ENCODE measurements at places on chromosomes 11 and 22.

GRCh38 chr11:73480677-73481076 is 104.5 kb downstream of the RELT start:
- no peak for DNase-seq

DNA sequence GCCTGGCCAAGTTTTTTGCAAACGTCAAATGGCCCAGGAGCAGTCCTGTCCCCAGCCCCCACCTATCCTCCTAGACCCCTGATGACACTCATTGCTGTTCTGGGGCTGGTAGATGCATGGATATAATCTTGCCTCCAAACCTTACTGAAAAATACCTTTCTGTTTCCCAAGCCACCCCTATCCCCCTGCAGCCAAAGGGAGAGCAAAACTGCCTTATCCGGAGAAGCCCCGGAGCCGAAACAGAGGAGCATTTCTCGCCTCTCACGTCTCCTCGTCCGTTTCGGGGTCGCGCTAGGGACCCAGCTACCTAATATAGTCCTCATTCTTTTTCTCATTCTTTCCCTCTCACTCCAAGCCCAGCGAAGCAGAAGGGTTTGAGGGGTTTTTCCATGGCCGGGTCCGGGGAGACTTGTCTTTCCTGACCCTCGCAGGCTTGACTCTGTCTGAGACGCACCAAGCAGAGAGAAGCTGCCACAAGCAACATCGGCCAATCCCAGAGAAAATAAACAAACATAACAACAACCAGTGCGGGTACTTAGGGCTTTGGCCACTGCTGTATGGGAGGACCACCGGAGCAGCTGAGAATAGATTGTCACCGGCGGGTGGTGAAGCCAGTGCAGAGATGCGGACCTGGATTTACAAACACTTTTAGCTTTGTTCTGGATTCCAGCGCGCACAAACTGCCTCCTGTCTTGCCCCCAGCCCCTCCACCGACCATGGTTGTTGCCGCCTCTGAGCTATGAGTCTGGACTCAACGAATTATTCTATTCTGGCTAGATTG is 1.6 kb downstream of the BSX start:
- no peak for DNase-seq

DNA sequence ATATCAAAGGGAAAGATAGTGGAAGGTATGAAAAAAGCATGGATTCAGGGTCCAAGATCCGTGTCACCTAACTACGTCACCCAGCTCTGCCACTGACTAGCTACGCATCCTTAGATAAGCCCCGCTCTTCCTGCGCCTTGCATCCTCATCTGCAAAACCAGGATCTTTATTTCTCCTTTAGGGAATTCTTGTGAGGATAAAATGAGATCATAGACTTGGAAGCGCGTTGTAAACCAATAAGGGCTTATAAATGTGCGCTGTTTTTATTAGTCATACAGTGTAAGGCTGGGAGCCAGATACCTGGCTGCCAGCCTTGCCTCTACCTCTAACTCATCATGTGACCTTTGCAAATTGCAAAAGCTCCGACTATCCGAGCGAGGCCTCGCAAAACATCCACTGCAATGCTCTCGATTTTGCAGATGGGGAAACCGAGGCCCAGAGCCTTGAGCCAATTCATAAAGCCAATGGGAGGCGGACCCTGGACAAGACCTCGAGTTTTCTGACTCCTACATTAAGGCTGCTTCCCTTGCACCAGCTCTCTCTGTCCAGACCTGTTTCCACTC is 753 bp downstream of the PRPF19 start:
- no peak for DNase-seq

DNA sequence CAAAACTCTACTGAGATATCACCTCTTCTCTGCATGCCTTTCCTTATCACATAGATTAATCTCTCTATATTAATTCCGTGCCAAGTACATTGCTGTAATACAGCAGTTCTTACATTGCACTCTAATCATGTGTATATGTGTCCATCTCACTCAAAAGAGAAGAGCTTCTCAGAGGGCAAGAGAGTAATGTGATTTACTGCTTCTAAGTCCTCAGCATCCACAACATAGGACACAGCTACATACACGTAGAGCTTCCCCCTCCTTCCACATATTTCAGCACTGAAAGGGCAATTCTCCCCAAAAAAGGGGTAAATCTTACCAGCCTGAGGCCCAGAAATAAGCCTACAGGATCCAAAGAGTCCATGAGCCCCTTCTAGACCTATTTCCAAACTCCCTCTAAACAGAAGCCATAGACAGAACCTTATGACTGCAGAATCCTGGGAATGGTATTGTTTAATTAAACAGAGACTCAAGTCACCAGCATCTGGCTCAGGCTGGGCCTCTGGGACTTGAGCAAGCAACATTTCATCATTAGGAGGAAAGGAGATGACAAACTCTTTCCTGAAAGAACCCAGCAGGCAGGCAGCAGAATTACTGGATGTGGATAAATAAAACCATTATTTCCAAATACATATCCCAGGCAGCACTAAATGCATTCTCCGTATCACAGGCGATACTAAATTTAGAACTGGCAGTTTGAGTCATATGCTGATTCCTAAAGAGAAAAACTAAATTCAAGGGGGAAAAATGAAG is 87.2 kb downstream of the KCNC1 start:
- DNase-seq, result no peak

GRCh38 chr22:44278243-44279068 is 34.3 kb downstream of the SHISAL1 start:
- DNase-seq, result no peak

- DNase-seq, result no peak
Measured at GRCh38 chr11:44733877-44734276, 7.1 kb downstream of the TSPAN18 start.

DNA sequence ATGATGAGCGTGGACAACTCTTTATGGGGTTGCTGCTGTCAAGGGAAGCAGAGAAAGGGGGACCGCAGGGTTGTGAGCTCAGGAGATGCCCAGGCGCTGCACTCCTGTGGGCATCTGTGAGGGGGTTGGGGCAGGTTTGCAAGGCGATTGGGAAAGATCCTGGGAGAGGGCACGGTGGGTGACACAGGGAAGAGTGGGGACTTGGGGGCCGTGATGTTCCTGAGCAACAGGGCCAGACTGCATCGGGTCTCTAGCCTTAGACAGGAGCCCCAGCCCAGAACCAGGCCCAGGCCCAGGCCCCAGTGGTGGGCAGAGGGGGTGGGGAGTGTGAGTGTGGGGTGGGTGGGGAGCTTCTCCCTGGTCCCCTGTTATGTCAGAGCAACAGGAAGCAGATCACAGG is 38.3 kb downstream of the CSF2RB start:
- no peak for DNase-seq

DNA sequence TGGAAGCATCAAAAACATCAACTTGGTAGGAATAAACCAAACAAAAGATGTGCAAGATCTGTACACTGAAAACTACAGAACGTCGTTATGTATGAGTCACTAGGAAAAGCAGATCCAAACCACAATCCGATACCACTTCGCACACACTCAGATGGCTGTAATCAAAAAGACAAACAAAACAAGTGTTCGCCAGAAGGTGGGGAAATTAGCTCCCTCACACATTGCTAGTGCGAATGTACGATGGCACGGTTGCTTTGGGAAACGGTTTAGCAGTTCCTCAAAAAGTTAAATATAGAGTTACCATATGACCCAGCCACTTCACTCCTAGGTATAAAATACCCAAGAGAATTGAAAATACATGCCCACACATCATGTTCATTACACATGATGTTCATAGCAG is 14.8 kb upstream of the CARD10 start:
- DNase-seq, result peak; percentile 30

DNA sequence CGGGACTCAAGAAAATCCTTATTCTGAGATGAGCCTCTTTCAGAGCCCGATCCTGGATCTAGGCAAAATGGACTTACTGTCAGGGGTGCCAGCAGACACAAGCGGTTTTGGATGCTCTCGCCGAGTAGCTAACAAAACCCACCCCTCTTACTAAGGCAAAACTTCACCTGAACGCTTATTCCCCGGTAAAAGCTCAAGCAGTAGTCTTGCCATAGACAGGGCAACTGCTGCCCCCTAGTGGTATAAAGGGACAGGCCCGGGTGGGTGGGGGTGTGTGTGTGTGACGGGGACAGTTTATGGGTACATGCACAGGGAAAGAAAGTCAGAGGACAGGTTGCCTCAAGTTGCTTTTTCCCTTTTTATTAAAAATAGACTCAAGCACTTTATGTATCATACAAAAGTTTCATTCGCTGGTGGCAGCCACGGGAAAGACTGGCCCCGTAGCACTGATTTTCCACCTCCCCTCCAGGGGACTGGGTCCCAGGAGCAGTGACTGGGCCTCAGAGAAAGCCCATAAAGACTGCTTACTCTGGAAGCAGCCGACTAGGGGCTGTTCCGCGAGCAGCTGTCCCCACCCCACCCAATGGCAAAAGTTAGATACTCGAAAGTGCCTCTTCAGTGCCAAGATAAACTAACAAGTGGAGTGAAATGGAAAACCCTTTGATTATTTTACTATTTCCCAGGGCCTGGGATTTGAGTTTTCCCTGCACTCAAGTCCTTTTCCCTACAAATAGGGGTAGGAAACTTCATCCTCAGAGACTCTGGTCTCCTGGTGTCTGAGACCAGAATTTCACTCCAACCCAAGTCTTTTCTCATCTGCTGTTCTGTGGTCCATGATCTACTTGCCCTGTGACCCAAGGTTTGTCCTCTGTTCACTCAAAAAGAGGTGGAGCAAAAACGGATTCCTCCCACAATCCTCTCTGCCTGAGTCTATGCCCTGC is 4.7 kb downstream of the YPEL4 start:
- DNase-seq, result peak; percentile 12

DNA sequence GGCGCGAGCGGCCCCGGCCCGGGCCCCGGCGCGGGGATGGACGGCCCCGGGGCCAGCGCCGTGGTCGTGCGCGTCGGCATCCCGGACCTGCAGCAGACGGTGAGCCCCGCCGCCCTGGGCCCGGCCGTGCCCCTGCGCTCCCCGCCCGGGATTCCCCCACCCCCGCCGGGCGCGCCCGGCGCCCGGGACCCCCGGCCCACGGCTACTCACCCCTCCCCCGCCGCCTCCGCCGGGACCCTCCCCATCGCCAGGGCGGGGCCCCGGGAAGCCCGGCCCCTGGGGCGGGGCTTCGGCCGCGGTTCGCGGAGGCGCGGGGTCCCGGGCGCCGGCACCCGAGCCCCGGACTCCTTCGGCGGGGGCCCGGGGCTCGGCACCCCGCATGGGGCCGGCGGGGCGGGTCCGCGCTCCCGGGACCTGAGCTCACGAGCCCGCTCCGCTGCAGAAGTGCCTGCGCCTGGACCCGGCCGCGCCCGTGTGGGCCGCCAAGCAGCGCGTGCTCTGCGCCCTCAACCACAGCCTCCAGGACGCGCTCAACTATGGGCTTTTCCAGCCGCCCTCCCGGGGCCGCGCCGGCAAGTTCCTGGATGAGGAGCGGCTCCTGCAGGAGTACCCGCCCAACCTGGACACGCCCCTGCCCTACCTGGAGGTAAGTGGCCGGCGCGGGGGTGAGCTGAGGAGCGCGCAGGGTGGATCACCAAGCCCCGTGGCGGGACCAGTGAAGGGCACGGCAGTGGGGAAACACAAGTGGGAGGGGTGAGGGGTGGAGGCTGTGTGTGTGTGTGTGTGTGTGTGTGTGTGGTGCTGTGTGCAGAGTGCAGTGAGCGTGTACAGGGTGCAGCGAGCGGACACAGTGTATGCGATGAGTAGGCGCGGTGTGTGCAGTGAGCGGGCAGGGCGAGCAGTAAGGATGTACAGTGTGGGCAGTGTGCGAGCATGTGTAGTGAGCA is 2.3 kb downstream of the SHANK3 start:
- no peak for DNase-seq

- DNase-seq, result no peak
Measured at GRCh38 chr11:96097844-96098421, 174.0 kb upstream of the MTMR2 start.

DNA sequence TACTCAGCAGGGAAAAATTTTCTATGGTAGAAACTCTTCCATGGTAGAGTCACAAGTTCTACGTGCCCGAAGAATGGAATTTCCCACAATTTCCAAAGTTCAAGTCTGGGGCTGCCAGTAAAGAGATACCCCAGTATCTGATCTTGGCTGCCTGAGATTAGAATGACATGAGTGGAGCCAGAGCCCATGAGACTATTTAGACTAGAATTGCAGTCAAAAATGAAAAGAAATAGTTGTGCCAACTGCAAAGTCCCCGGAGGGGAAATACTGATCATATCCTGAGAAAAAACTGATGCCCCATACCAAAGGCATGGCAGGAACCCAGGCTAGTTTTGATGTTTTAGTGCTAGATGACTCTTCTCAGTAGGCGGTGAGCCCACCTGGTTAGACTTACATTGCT is 11.2 kb downstream of the MAJIN start:
- DNase-seq, result no peak

- no peak for DNase-seq
Measured at GRCh38 chr11:13334034-13334786, 56.6 kb downstream of the BMAL1 start.

GRCh38 chr11:66973956-66974580 is 1.0 kb upstream of the C11orf86 start:
- DNase-seq, result no peak

GRCh38 chr11:80473562-80473961 is 1032.7 kb upstream of the TENM4 start:
- no peak for DNase-seq
